Activated naive CD4-positive, alpha-beta T cell treated with anti-CD3 and anti-CD28 coated beads, Interleukin-2, amount 50 U/mL, for 16 hours (primary cell): ENCODE measurements at places on chromosomes 4 and X.

DNA sequence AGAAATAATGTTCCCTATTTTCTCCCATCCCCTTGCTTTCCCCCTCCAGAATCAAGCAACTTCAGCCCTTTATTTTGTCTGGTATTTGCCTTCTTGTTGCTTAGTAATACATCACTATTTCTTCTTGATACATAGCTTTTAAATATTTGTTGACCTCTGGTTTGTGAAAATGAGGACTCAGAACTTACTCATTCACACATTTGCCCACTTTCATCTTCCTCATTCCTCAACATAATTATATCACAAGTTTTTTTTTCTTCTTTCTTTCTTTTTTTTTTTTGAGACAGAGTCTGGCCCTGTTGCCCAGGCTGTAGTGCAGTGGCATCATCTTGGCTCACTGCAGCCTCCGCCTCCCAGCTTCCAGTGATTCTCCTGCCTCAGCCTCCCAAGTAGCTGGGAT is 28.9 kb upstream of the NDUFC1 start:
- no peak for DNase-seq

GRCh38 chr4:149735796-149736195 is 79.8 kb downstream of the IQCM start:
- no peak for DNase-seq

- DNase-seq: no peak
These were observed at the start of gene KLHL5 for GRCh38 chr4:39062094-39062769. KLHL5 (plus strand) TSS chr4:39062232; CDS start chr4:39062653, 421 bp downstream.

GRCh38 chr4:87188932-87189331 is 31.5 kb downstream of the KLHL8 start:
- no peak for DNase-seq

DNA sequence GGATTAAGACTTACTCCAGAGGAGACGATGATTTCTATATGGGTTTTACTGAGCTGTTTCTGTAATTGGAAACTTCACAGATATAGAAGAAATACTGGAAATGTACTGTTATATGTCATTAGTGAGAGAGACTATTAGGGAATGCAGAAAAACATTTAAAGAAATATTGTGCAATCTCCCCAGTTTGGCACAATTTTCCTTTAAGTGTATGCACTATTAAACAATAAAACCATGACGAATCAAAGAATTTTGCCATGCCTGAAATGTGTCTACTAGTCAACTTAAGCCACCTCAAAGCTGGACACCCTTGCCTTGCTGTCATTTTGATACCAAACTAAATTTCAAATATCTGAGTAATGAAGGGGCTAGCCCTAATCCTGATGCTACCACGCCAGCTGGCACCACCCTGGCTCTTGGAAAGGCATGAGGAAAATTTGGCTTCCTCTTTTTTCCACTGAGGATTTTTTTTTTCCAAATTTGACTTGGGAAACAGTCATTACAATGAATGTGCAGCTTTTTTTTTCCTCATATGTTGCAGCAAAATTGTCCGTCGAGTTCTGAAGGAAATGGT is 36.1 kb downstream of the MTTP start:
- no peak for DNase-seq

- no peak for DNase-seq
These were observed 940.4 kb downstream of the GLUD2 start for GRCh38 chrX:121987835-121988234.
